ENCODE measurements at places on chromosomes 5 and 9. TPM values are rescaled to one million over a fixed set of nuclear protein-coding genes. Genes with fewer than 3 reads are reported as not detected.

Gene CYLC2
- total RNA-seq, result not detected

GRCh38 chr5:39934830-39935229 is 510.1 kb upstream of the DAB2 start:
- no peak overlapping the region for H3K4me3 ChIP-seq
- H3K27ac ChIP-seq, result no peak overlapping the region
- peaks cover 3% of the 10 kb centered on the region for H3K27me3 ChIP-seq
- no peaks in the 10 kb centered on the region for H3K4me1 ChIP-seq
- H3K36me3 ChIP-seq, result no peaks in the 10 kb centered on the region

Gene RGS7BP
- not detected for total RNA-seq

Gene PCDHGA12
- total RNA-seq, result not detected
